ENCODE measurements at places on chromosomes 5 and 9. TPM values are rescaled to one million over a fixed set of nuclear protein-coding genes. Genes with fewer than 3 reads are reported as not detected.

GRCh38 chr5:61578858-61579503 lies 246.9 kb downstream of the ZSWIM6 start:
- no peak for DNase-seq

- no peak for DNase-seq
Measured at GRCh38 chr9:96253059-96253696, 48.8 kb downstream of the HSD17B3 start.

DNA sequence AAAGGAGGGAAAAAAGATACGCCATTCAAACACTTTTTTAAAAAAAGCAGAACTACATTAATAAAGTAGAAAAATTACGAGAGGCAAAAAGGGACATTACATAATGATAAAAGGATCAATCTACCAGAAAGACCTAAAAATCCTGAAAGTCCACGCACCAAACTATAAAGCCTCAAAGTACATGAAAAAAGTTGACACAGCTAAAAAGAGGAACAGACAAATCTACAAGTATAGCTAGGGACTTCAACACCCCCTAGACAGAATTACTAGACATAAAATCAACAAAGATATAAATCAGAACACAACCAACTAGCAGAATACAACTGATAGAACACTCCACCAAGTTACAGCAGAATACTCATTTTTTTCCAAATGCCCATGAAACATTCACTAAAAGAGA lies 11.1 kb downstream of the CAMSAP1 start:
- DNase-seq = no peak

Gene OR13C9
- not detected for total RNA-seq

Gene SPRY4
- total RNA-seq = 1.3 TPM

Gene SH2D3C
- 42.8 TPM for total RNA-seq

Gene ROR2
- total RNA-seq = not detected

Gene CDKN2A
- total RNA-seq = 3.5 TPM

- DNase-seq = no peak
Measured at GRCh38 chr5:97501286-97501964, 318.4 kb upstream of the RIOK2 start.

Gene EGFL7
- total RNA-seq = 0.29 TPM

DNA sequence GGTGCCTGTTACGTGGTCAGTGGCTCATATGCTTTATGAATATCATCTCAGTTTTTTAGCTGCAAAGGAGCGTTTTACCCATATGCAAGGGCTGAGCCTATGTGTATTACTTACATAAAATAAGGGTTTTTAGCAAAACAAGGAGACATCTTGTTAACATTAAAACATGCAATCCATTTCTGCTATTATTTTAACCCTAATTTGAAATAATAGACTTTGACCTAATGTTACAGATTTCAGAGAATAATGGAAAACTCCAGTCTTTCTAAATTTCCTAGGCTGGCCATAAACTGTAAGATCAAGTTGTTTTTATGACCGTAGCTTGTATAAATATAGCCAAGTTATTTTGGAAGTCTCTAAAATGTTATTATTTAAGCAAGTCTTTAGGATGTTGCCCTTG lies 121.1 kb upstream of the SEMA6A start:
- no peak for DNase-seq

DNA sequence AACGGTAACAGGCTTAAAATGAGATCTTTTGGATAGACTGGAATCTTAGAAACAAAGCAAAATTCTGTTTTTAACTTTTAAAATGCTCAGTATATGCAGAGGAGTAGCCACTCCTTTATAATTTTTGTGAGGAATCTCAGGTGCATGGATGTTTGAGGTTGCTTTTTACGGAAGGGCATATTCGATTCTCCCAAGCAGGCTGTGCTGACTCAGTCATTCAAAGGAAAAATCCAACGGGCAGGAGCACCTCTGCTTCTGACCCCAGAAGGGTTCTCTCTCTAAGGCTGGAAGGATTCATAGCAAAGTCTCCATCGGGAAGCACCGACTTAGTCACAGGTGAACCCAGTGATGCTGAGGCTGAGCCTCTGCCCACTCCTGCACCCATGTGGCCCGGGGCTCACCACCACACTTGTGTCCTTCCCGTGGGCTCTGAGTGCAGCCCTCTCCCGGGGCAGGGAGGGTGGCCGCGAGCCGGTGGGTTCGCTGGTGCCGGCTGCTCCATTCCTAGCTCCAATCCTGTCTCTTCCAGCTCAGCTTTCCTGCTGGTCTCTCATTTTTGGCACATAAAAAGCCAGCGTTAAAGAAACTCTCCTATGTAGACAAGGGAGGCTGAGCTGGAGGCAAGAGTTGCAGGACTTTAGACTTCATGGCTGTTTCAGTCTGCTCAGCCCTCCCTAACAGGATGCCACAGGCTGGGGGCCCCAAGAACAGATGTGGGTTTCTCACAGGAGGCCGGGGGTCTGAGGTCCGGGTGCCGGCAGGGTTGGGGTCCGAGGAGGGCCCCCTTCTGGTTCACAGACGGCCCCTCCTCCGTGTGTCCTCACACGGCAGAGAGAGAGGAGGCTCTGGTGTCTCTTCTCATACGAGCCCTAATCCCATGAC lies 135.6 kb upstream of the LPCAT1 start:
- DNase-seq = no peak

DNA sequence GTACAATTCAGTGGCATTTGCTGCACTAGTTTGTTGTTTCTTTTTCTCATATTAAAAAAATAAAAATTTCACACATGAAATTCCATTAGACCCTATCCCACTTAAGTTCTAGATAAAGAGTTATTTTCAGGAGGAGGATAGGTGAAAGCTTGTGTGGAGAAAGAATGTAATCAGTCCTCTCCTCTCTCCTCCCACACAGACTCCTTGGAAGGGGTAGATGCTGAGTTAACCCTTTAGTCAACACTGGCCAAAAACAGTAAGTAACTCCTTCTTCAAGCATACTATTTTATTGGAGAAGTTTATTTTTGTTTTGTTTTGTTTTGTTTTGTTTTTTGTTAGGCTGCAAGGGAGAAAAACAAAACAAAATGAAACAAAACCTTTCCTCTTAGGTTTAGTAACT lies 30.6 kb upstream of the LMNB1 start:
- no peak for DNase-seq

- DNase-seq = no peak
Measured at GRCh38 chr5:147223948-147224791, 10.7 kb upstream of the STK32A start.

Gene KLF9
- total RNA-seq = 79.3 TPM

DNA sequence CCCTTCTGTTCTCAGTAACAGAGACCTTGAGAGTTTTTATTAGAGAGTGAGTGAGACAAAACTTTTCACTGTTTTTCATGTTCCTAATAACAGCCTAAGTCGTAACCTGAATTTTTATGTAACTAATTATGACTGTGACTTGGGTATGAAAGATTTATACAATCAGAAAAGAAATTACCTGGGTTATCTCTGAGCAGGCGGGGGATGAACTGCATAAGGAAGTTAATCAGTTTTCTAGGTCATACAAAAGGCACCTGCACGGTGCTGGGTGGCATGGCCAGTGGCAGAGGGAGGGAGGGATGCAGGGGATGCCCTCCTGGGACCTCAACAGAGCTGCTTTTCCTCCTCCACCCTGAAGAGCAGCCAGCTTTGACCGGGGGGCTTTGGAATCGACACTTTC lies 219.8 kb downstream of the HSPA4 start:
- DNase-seq = no peak

Gene MLLT3
- total RNA-seq = 24.3 TPM

Data from natural killer cell (primary cell).